AML-193 (cell line): ENCODE measurements at places on chromosomes 7 and 10.
A peak's percentile ranks its signal among the peaks of the same experiment; 100 is the strongest.

DNA sequence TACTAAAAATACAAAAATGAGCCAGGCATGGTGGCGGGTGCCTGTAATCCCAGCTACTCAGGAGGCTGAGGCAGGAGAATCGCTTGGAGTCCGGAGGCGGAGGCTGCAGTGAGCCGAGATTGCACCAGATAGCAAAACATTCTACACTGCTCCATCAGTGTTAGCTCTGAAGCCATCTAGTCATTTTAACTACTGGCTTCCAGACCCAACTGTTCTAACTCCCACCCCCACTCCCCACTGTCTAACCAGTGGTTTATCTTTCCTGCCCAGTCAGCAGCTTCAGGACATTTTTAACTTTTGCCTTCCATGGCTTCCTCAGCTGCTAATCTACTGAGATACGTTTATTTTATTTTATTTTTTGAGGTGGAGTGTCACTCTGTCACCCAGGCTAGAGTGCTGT, 6.2 kb upstream of the FRAT1 start:
- no peak for DNase-seq

DNA sequence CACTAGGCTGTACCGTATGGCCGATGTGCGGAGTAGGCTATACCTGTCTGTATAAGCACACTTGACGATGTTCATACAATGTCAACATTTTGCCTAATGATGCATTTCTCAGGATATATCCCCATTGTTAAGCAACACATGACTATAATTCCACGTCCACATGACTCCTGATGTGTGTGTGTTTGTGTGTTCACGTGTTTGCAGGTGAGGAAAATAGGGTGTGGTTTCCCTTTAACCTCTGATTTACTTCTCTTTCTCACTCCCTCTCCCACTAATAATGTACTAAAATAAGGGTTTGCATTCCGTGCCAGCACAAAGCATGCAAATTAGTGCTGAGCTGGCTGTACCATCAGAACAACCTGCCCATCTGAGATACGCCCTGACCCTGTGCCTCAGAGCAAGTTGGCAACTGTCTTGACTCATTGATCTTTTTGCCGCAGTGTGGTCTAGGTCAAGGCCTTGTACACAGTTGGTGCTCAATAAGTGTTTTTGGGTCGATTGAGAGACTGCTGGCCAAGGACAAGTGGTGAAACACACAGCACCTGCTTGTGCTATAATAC, 64.6 kb upstream of the DOCK1 start:
- no peak for DNase-seq

DNA sequence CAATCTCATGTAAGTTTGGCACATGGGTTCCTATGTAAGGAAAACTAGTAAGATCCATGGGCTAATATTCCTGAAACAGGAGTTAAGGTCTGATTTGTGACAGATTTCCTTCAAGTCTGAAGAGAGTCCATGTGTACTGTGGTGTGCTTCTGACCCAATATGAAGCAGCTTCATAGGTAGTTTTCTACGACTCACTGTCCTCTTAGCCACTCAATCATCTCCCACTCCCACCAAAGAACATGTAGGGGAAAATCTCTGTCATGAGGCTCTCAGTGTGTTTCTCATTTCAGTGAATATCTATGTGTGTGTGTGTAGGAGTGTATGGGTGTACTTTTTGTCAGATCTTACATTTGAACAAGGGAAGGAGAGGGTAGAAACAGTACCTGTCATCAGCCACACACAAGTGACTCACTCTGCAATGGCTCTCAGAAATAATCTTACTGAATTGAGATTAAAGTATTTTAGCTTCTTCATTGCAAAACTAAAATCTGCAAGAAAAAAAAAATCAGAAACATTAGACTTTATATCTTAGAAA, 31.1 kb downstream of the RELN start:
- DNase-seq, result no peak

DNA sequence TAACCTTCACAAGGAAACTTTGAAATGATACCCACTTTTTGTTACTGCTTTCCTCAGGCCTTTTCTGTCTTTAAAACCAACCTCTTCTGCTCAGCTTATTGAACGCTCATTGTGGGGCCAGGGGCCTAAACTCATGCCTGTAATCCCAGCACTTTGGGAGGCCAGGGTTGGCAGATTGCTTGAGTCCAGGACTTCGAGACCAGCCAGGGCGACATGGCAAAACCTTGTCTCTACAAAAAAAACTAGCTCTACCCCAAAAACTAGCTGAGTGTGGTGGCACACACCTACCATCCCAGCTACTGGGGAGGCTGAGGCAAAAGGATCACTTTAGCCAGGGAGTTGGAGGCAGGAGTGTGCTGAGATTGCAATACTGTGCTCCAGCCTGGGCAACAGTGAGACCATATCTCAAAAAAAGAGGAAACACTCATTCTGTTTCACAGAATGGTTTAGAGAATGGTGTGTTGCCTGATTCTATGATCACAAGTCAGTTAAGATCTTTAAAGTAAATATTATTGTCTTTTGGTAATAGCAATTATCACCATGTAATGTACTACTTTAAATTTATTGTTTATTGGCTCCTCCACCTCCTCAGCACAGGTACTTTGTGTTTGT, 51.1 kb downstream of the KCTD7 start:
- peak; percentile 11 for DNase-seq

DNA sequence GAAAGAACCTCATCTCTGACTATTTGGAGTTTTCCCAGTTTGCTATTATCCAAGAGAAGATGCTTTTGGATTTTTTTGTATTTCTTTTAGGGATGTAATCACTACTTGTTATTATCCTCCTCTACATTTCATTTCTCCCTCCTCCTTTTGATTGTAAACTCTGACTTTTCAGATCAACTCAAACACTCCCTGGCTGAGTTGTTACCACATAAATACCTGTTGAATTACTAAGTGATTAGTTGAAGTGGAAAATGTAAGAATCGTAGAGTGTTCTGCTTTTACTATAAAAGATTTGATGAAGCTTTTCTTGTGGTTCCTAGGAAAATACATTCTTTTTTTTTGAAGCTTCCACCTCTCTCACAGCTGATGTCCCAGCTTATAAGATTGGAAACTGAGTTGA, 164.1 kb upstream of the C1GALT1 start:
- DNase-seq, result no peak

GRCh38 chr10:35399414-35400009, 63.2 kb downstream of the CCNY start:
- DNase-seq, result no peak

GRCh38 chr7:156604836-156605695, 35.5 kb upstream of the RNF32 start:
- no peak for DNase-seq

GRCh38 chr7:37109016-37109683, 339.5 kb downstream of the ELMO1 start:
- no peak for DNase-seq

DNA sequence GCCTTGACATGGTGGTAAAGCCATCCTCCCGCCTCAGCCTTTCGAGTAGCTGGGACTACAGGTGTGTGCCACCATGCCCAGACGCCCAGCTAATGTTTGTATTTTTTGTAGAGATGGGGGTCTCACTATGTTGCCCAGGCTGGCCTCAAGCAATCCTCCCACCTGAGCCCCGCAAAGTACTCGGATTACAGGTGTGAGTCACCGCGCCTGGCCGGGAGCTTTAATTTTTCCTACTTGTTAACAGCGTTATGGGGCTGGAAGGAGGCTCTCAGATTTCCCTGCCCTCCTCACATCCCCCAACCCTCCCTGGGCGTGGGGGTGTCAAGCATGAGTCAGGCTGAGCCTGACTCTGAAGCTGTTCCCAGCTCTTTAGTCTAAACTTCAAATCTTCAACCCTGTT, 8.3 kb downstream of the ALKBH4 start:
- no peak for DNase-seq

DNA sequence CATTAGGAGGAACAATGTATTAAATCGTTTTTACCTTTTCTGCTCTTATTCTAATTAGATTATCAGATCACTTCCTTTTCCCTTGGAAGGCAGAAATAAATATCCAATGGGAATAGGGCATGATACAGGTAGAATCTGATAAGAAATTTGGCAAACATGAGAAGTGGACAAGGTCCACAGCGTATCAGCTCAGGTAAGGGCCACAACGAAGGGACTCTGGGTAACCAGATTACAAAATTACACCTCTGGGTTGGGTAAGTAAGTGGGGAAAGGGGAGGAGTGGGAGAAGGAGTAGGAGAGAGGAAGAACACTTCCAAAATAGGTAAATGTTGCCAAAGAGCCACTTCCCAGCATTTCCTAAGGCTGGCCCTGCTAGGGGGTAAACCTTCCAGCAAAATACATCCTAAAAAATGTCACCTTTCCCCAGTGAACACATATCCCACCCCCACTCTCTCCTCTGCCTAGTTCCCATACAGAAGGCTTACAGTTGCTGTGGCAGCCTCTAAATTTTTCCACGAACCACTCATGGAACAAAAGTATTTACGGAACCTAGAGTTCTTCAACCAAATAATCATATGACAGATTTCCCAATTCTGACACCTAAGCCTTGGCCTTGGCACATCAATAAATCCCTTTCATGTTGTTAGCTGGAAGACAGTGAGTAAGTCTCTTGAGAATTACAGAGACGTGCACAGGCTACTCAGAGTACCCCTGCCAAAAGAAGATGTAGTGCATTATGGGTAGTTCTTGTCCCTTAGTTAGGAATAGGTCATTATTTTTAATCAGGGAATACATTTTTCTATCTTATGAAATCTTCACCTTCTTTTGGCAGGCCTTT, 51.5 kb upstream of the DLX6 start:
- no peak for DNase-seq

DNA sequence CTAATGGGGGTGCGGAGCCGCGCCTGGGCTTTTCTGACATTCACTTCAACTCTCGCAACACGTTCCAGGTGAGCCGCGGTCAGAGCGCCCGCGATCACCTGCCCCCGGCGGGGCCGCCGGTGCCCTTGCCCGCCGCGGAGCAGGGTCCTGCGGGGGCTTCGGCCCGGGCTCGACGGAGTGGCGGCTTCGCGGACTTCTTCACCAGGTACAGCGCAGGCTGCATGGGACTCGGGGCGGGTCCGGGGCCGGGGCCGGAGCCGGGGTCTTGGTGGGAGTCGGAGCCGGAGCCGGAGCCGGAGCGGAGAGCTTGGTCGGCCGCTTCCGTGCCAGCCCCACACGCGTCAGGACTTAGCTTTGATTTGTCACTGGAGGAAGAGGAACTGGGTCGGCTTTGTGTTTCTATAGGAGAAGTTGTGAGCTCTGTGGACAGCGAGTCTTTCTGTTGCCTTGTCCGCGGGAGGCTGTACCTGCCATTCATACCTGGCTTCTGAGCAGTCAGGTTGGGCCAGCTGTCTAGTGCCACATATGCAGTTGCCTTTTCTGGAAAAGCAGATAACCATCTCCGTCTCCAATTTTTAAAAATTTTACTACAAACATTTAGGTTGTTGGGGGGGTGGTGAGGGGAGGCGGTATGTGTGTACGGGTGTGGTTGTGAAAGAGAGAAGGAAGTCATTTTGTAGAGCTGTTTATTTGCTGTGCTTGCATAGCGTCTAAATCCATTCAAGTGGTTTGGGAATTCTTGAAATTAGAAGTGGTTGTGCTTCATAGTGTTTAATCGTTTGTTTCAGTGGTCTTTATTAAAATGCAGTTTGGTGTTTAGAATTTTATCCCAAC, 1.3 kb downstream of the TBC1D12 start:
- DNase-seq, result no peak

DNA sequence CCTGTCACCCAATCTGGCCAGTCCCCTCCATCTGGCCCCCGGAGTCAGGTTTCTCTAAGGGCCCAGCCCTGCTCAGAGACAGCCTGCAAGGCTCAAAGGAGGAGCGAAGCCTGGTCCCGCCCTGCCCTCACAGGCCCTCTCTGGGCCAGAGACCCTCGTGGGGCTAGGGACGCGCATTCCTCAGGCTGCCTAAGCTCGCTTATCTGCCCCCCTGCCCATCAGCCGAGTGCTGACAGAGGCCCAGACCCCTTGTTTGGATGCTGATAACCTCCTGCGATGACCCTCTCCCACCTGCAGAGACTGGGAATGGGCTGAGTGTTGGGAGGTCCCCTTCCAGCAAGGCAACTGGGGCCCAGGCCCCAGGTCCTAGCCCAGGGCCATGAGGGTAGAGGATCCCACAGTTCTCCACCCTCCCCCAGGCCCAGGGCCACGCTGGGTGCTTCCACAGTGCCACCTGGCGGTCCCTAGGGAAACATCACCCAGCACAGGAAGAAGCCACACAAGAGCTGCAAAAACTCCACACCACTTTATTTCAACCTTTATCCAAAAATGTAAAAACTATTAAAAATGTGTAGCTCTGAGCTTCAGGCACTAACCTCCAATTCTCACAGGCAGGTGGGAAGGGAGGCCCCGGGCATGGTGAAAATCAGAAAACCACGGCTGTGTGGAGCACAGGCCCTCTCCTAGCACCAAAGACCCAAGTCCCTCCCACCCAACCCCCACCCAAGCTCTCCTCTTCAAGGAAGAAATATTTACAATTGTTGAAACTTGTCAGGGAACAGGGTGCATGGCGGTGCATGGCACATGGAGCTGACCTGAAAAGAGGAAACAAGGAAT, 2.2 kb downstream of the NPM3 start:
- DNase-seq, result peak; percentile 47

GRCh38 chr10:115050375-115051010, 42.7 kb upstream of the ATRNL1 start:
- DNase-seq, result no peak

DNA sequence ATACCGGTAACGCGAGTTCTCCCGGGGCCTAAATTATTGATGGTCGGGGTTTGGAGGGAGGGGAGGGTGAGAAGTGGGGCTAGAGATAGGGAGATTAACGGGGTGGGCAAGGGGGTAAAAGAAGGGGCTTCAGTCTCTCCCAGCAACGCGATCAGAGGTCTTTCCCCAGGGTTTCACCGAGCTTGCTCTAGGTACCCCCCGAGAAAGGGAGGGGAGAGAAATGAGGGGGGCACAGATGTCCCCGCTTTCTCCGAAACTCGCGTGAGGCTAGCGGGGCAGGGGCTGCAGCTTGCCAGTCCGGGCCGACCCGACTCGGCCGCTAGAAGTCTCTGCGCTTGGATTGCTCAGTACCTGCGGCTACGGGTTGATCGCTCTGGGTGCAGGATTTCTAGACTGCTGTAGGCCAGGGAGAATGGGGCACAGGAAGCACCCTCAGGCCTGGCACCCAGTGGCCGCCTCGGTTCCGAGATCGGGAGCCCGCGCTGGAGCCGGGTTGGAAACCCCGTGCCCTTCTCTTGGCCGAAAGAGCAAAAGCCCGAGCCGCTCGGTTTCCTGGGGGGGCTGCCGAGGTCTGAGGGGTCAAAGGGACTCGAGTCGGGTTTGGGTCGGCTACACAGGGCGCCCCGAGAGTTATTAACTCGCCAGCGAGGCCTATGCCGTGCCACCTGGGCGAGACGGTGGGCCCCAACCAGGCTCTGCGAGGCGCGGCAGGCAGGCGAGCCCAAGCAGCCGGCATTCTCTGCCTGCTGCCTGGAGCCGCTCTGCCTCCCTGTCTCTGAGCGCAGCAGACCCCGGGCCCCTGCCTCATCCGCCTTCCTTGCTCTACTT, 3.1 kb downstream of the PAX2 start:
- DNase-seq, result no peak

- DNase-seq, result peak; percentile 62
These were observed 55.2 kb upstream of the RAB18 start for GRCh38 chr10:27448921-27449320.

DNA sequence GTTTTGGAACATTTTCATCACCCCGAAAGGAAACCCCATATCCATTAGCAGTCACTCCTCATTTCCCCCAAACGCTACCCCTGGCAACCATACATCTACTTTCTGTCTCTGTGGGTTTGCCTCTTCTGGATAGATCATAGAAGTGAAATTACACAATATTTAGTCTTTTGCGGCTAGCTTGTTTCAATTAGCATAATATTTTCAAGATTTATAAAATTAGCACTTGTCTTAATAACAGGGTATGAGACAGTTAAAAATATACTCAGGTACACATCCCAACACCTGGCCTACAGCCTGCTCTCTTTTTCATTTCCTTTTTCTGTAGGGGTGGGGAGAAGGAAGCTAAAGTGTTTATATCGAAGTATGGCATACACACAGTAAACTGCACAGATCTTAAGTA, 81.4 kb upstream of the LRGUK start:
- DNase-seq, result no peak
